ENCODE measurements at places on chromosomes 1 and 21.

GRCh38 chr1:96996001-96996400, 274.4 kb downstream of the PTBP2 start:
- no peak for DNase-seq

DNA sequence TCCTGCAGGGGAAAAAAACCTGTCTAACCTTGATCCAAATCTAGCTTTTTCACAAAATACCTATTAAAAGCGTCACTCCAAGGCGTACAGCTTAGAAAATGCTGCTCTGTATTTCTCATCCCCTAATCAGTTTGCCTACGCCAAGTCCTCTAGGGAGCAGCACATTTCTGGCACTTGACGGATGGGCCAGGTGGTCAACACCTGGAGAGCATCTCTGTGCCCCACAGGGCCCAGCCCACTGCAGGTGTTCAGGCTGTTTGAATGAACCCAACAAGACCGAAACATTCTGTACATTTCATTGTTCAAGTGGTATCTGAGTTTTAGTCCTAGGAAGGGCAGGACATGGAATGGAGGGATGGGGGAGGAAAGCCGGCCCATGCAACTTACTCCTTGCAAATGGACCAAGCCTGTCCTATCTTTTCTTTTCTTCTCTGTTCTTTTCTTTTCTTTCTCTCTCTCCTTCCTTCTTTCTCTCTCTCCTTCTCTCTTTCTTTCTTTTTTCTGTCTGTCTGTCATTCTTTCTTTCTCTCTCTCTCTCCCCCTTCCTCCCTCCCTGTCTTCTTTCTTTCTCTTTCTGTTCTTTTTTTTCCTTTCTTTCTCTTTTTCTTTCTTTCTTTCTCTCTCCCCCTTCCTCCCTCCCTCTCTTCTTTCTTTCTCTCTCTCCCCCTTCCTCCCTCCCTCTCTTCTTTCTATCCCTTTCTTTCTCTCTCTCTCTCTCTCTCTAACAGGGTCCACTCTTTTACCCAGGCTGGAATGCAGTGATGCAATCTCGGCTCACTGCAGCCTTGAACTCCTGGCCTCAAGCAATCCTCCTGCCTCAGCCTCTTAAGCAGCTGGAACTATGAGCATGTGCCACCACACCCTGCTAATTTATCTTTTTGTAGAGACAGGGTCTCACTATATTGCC, 29.1 kb downstream of the IGFN1 start:
- no peak for DNase-seq

- DNase-seq: no peak
These were observed 141.3 kb upstream of the NCAM2 start for GRCh38 chr21:20856926-20857325.

- DNase-seq: peak; percentile 98
These were observed 3.4 kb downstream of the PTTG1IP start for GRCh38 chr21:44869781-44870747.

GRCh38 chr1:91879733-91880132, 6.2 kb downstream of the TGFBR3 start:
- DNase-seq: no peak

- no peak for DNase-seq
These were observed 24.2 kb upstream of the HSD3B1 start for GRCh38 chr1:119482517-119483425.

- no peak for DNase-seq
These were observed 63.8 kb upstream of the MPC2 start for GRCh38 chr1:168000656-168001055.

GRCh38 chr1:29756901-29757725, 520.8 kb downstream of the PTPRU start:
- no peak for DNase-seq

GRCh38 chr1:86965827-86966182, 51.4 kb downstream of the HS2ST1 start:
- no peak for DNase-seq

DNA sequence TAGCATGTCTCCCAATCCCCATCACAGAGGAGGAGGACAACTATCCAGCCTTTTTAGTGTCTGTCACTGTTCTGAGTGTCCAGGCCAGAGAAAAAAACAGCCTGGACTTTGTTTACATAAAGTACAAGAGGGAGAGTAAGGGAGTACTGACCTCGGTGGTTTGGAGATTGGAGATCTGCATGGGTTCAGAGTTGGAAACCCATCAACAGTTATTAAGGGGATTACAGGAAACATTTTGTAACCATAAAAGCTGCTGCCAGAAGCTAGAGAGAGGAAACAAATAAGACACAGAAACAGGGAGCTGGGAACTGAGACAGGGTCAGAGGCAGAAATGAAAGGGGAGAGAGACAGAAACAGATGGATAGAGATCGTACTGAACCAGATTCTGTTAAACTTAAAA, 131.5 kb upstream of the CTTNBP2NL start:
- no peak for DNase-seq

GRCh38 chr21:28160378-28160777, 832.3 kb downstream of the LTN1 start:
- DNase-seq: no peak

GRCh38 chr1:202061055-202061454, 50.7 kb downstream of the ELF3 start:
- no peak for DNase-seq

DNA sequence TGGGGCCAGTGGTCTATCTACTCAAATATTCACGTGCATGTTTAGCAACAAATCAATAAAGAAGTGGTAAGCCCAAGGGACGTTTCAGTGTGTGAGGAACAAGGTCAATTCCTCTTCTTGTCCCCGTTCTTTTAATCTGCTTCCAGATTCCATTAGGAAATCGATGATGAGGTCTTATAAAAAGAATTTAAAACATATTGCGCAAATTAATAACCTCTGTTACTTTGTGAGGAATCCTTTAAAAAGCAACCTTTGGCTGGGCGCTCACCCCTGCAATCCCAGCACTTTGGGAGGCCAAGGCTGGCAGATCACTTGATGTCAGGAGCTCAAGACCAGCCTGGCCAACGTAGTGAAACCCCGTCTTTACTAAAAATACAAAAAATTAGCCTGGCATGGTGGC, 113.0 kb upstream of the TMPRSS2 start:
- no peak for DNase-seq

DNA sequence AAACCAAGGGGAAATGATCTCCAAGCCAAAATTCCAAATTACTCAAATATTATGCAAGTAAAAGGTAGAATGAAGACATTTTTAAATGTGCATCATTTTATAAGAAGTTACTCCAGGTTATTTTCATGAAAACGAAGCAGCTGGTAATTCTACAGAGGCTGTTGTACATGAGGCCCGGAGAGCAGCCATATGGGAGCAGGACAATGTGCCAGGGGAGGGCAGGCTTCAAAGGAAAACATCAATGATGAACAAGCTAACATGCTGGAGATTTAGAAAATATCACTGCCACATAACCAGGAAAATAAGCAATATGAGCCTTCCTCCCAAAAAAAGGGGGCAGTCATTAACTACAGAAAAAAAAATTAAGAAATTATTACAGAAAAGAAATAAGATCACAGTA, 109.1 kb downstream of the TIAM1 start:
- DNase-seq: no peak

DNA sequence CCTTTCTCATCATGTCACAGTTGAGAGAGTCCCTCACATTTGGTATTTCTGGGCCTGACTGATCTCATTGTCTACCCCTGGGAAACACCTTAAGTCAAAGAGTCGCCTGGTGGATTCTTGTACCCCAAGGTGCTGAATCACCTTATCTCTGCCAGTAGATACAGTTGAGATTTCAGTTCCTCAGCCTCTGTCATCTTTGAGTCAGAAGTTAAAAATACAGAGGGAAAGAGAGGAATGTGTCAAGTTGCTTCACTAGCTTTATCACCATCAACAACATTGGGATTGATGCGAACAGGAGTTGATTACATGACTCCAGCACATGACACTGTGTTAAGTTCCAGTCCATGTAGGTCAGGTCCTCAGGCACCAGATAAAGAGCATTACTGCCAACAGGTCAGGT, 513.0 kb downstream of the NUF2 start:
- no peak for DNase-seq

DNA sequence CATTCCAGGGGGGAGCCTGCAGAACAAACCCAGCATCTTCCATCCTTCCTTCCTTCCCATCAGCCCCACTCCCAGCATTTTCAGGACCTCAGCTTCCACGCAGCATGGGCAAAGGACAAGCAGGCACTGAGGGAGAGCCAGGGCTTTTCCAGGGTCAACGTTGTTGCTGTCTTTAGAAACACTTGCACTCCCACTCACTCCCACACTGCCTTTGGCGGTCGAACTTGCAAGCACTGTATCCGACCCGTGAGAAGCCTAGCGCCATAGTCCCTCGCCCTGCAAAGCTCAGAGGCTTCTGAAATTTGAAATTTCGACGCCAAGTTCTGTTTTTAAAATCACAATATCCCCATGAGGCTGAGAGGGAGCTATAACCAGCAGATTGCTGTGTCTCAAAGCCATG, 47.4 kb downstream of the KCNAB2 start:
- no peak for DNase-seq

GRCh38 chr1:47870946-47871676, 126.1 kb downstream of the TRABD2B start:
- DNase-seq: peak; percentile 29

DNA sequence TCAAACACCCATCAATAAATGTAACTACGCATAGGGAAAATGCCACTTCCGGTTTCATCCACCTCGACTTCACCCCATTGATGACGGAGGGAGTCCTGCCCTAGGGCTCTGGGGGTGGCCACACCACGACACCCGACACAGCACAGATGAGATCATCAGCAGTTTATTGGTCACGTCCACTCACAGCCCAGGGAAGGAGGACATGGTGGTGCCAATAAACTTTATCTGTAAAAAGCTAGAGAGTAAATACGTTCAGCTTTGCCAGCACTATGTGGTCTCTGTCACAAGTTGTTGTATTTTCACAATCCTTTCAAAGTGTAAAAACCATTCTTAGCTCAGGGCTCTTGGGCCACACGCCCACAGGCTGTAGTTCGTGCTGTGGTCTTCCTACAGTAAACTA, 16.3 kb downstream of the SETD4 start:
- peak; percentile 21 for DNase-seq

- peak; percentile 33 for DNase-seq
These were observed 1057.9 kb downstream of the AMY1C start for GRCh38 chr1:104807590-104807989.

- no peak for DNase-seq
These were observed 2.3 kb downstream of the IL6R start for GRCh38 chr1:154407198-154408091.

DNA sequence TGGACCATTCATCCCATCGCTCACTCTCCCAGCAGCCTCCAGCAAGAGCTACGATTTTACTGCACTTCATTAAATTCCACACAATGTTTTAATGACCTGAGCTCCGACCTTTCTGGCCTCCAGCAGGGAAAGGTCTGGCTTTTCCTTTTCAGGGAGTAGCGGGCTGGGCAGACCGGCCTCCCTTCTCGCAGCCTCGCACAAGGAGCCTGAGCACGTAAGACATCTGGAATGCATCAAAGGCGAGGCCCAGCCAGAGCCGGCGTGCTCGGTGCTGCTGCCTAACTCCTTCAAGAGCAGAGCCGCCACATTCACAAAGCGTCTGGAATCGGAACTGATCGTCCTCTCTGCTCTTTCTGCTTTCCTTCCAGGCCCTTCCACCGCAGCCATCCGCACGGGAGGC, 32.5 kb upstream of the FHAD1 start:
- no peak for DNase-seq

DNA sequence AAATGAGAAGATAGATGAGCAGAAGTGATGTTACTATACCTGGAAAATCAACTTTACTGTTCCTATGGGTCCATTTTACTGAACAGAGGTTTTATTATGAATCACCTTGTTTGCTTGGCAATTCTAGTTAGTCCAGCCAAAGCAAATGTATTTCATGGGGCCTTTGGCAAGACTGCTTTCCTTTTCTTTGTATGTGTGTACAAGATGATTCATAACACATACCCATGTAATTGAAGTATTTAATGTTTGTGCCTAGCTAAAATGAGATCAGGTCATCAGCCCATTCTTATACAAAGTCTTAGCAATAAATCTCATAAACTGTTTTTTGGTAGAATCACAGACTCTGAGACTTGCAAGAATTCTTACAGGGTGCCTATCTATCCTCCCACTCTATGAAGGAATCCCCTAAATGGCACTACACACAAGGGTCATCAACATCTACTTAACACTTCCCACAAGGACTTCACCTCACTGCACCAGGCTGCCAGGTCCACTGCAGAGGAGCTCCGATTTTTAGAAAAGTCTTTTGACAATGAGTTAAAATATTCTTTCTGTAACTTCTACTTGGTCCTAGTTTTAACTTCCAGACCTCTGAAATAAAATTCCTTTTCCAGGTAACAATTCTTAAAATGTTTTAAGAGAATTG, 58.5 kb downstream of the LPAR3 start:
- DNase-seq: peak; percentile 95

- DNase-seq: no peak
These were observed 44.2 kb upstream of the KDM4A start for GRCh38 chr1:43605766-43606165.

DNA sequence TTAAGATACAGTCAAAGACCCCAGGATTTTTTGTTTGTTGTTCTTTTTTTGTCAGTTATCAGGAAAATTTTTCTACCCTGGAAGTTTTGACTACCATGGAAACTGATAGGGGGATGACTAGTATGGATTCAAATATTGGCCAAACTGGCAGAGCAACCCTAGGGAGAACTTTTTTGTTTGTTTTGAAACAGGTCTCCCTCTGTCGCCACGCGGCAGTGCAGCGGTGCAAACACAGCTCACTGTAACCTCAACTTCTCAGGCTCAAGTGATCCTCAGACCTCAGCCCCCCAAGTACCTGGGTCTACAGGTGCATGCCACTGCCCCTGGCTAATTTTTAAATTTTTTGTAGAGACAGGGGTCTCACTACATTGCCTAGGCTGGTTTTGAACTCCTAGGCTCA, 46.6 kb downstream of the TOR3A start:
- peak; percentile 73 for DNase-seq

GRCh38 chr1:210233216-210233494, 559 bp downstream of the SERTAD4 start:
- DNase-seq: peak; percentile 31

- DNase-seq: peak; percentile 13
These were observed 14.4 kb downstream of the ABCG1 start for GRCh38 chr21:42233067-42233961.

GRCh38 chr1:41003127-41003639, 18.3 kb downstream of the SLFNL1 start:
- no peak for DNase-seq

DNA sequence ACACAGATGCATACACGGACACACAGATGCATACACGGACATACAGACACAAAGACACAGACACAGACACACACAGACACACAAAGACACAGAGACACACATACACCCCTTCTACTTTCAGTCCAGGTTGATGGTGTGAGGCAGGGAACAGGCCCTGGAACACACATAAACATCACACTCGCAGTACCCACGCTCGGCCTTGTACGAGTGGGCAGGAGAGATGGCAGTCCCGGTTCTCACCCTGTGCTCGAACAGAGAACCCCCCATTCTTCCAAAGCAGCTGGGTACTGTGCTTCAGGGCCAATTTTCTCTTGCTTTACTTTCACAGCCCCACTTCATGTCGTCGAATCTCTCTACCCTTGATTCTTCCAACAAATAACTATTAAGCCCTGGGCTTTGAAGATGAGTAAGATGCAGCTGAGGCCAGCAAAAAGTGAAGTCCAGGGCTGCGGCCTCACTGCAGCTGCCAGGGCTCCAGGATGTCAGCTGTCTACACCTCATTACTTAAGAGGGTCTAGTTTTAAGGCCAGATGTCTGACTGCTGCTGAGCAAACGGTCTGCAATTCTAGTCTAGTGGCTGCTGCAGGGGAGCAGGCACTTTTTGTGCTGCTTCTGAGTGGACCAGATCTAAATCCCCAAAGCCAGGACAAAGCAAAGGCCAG, 90.1 kb downstream of the PGBD5 start:
- DNase-seq: no peak

GRCh38 chr1:62613890-62614289, 16.6 kb downstream of the ANGPTL3 start:
- peak; percentile 33 for DNase-seq

GRCh38 chr1:15948091-15948591, 27.8 kb downstream of the ZBTB17 start:
- no peak for DNase-seq
